ENCODE measurements at places on chromosomes 6 and 20. TPM values are rescaled to one million over a fixed set of nuclear protein-coding genes. Genes with fewer than 3 reads are reported as not detected.
A peak's percentile ranks its signal among the peaks of the same experiment; 100 is the strongest.

ZNF311 gene
- total RNA-seq: 0.68 TPM

BCLAF1 gene
- 257 TPM for total RNA-seq

DNA sequence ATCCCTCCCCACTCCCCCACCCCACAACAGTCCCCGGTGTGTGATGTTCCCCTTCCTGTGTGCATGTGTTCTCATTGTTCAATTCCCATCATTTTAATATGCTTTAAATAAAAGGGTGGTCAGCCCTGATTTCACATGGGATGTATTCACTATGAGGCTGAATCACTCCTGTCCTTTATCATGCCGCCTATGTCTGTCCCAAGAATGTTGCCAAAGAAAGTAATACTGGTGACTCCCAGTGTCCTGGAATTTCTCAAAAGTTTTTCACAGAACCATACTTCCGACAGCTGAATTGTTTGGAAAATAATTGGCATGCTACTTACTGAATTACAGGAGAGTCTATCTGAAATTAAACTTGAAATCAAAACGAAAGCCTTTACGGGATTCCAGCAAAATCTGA, 217.7 kb downstream of the HAO1 start:
- no peaks in the 10 kb centered on the region for H3K27me3 ChIP-seq
- no peaks in the 10 kb centered on the region for H3K36me3 ChIP-seq
- no peak for DNase-seq
- H3K27ac ChIP-seq: no peak overlapping the region

DNA sequence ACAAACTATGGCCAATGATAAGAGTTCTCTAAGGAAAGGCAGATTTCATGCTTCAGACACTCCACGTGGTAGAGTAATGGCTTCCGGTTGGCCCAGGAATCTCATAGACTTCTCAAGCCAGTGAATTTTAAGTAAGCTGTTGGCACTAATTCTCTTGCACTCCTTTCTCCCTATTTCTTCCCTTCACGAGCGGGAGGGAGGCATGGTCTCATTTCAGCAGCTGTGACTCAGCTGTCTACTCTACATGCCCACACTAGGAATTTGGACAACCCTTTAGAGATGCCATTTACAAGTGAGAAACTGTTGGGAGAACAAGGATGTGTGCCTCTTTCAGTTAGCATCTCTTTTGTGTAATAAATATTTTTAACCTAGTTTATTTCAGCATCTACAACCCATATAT, 107.7 kb downstream of the PTPRK start:
- H3K27ac ChIP-seq: no peak overlapping the region
- no peak for DNase-seq
- no peaks in the 10 kb centered on the region for H3K27me3 ChIP-seq
- H3K36me3 ChIP-seq: no peaks in the 10 kb centered on the region

PAK5 gene
- 0.20 TPM for total RNA-seq

- H3K27me3 ChIP-seq: no peaks in the 10 kb centered on the region
- H3K4me3 ChIP-seq: no peak overlapping the region
- DNase-seq: no peak
- 0 out of 2 replicates have a peak, but pooled peaks cover 3% of the 10 kb centered on the region for H3K4me1 ChIP-seq
Measured at GRCh38 chr6:111487661-111488060, 4.6 kb upstream of the REV3L start.

DNA sequence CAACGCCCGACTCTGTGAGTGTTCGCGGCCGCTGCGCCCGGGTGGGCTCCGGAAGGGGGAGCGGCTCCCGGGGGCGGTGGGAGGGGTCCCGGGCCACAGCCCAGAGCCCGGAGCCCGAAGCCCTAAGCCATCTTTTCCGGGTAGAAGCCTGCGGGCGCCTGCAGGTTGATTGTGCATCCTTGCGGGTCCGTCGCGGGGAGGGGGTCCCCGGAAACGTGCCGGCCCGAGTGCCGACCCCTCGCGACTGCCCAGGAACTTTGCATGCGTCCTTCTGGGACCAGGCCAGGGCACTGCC, 413 bp downstream of the PTPRA start:
- H3K36me3 ChIP-seq: peaks cover 17% of the 10 kb centered on the region
- peak overlapping the region; percentile 93 for H3K4me3 ChIP-seq
- H3K4me1 ChIP-seq: 0 out of 2 replicates have a peak, but pooled peaks cover 3% of the 10 kb centered on the region
- DNase-seq: peak; percentile 67
- H3K27me3 ChIP-seq: peaks cover 2% of the 10 kb centered on the region
- H3K27ac ChIP-seq: no peak overlapping the region

TAGAP gene
- not detected for total RNA-seq

NAPB gene
- 11.3 TPM for total RNA-seq

SPDEF gene
- 0.15 TPM for total RNA-seq

EEF1A2 gene
- total RNA-seq: 27.4 TPM
